Activated CD4-positive, alpha-beta T cell treated with anti-CD3 and anti-CD28 coated beads, Interleukin-2, amount 10 ng/mL, durations not matched to agents 7 days and 5 days (primary cell): ENCODE measurements at places on chromosomes 2 and 18.

- DNase-seq, result no peak
These were observed 78.9 kb upstream of the NT5C1B start for GRCh38 chr2:18668221-18668620.

GRCh38 chr18:36158266-36158867 is 28.7 kb downstream of the ELP2 start:
- DNase-seq, result no peak

GRCh38 chr2:1512321-1513289 is 99.3 kb downstream of the TPO start:
- DNase-seq, result no peak

GRCh38 chr2:45287045-45287444 is 277.8 kb upstream of the SIX2 start:
- no peak for DNase-seq

DNA sequence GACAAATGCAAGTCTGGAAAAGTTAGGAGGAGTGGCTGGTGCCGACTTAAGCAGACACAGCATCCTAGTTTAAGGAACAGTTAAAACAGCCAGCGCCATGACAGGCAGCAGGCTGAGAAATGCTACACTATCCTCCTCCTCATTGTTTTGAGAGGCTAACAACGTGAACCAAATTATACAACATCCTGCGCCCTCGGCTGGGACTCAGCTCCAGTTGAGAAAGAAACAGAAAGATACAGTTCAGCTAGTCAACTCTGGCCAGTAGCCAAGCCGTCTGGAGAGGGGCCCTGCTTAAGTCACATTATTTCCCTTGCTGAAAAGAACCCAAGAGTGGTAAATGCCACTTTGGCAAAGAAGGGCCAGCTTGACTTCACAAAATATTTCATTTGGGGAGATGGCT is 90.2 kb downstream of the BCL11A start:
- DNase-seq, result no peak

DNA sequence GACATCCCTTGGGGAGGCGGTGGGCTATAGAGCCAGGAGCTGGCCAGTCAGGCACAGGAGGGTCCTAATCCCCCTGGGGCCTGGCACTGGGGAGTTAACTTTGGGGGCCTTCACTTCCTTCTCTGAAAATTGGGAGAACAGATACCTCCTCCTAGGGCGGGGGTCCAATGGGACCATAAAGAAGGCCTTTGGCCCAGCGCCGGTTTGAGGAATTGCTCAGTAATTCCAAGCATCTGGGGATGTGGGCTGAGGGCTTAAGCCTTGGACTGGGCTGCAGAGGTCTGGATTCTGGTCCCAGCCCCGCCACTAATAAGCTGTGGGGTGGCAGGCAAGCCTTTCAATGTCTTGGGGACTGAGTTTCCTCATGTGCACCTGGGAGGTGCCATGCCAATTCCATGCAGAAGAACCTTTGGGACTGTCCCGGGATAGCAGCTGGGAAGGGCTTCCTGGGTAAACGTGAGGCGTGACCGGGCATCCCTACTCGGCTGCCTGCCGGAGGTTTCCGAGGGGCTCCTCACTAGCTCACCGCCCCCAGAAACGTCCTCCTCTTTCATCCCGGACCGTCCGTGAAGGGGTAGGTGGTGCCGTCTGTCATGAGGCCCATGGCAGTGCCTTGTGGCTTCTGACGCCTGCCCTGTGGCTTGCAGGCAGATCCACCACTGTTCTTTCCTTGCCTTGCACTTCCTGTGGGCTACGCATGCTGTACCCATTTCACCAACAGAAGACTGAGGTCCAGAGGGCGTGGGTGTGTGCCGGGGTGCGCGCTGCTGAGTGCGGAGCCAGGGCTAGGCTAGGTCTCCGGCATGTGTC is 67.4 kb upstream of the HPCAL1 start:
- no peak for DNase-seq

DNA sequence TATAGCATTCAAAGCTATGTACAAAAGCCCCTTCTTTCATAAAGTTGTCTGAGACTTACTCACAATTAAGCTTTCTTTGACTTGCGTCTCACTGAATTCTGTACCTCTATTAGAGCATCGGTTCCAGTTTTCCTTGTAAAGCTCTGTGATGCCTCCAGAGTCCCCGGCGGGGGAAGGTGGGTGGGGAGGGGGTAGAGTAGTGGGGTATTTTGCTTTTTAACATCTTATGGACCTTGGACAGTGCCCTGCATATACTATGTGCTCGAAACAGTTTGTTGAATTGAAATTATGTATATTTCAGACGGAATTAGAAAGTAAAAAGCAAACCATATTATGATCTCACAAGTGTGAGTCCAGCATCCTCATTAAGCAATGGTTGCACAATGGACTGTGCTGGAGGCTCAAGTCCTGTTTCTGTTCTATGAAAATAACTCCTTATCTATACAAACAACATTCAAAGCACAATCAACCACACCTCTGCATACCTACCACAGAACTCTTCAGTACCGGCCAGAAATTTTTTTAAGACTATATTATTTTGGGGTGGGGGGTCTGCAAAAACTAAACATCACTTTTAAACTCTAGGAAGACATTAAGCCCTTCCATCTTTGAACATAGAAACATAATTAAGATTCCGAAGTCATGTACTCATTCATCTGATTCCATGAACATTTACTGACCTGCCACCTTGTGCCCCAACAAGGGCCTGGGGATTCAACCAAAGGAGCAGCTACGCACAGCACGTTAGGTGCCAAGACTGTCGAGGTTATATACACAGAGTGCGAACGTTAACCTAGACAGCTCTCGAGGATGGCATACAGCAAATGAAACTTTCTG is 908 bp downstream of the STAT1 start:
- no peak for DNase-seq

DNA sequence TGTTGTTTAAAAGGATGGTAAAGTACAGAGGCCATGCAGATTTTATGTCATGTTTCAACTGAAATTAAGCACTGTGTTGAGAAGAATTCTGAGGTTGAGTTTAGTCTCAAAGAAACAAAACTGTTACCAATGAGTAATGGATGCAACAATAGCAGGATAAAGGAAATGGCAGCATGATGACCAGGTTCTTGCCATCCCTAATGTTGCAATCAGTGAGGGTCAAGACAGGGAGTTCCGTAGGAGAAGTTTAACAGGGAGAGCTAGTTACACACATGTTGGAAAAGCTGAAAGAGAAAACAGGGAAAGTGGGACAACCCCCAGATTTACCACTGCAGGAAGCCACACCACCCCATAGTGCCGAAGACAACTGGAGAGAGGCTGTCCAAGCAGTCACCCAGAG is 343.8 kb upstream of the EPHA4 start:
- no peak for DNase-seq

DNA sequence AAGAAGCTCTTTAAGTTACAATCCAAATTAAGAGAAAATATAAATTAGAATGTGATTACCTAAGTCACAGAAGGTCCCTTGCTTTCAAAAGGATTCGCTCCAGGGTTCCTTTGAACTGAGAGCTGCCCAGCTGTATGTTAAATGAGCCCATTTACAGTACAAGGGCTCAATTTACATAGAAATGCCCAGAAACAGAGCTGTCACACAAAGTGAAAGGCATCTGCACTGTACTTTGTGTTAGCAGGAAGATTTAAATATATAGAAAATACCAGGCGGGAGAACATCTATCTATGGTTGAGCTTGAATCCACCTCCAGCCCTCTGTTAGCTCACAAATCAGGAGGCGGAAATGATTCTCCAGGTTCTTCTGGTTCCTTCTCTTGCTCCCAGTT is 272.9 kb downstream of the PAX3 start:
- no peak for DNase-seq

DNA sequence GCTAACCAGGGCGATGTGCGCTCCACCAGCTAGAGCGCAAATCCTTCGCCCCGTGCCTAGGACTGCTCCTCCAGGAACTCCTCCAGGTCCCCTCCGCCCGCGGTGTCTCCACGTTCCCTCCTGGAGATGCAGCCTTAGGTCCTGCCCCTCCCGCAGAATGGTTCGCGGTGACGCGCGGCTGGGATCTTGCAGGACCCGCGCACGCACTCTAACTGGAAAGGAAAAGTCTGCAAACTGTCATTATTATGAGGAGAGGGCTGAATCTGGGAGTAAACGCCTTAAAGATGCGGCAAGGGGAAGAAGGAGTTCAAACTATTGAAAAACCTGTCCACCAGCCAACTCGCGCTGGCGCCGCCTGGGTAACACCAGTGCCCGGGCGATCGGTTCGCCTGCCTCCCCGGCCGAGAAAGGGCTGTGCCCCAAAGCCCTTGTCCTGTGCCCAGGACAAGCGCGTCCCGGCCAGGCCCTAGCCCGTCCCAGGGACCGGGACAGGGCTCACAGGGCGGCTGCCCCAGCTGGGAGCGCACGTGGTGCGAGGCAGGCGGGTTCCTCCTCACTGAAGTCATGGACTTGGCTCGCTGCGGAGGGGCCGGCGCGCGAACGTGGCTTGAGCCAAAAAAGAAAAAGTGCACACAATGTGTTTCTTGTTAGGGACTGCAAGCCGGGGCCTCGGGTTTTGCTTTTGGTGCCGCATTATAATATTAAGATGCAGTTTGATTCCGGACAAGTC is 5.5 kb upstream of the ID2 start:
- no peak for DNase-seq

DNA sequence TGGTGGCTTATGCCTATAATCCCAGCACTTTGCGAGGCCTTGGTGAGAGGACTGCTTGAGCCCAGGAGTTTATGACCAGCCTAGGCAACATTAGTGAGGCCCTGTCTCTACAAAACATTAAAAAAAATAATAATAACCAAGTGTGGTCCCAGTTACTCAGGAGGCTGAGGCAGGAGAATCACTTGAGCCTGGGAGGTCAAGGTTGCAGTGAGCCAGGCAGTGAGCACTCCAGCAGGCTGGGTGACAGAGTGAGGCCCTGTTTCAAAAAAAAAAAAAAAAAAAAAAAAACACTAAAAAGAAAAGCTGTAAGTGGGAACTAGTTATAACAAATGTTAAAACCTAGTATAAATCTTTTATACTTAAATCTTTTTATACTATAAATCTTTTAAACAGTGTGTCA is 146.2 kb upstream of the ITGA4 start:
- DNase-seq, result no peak

- DNase-seq, result no peak
These were observed 124.3 kb downstream of the XRCC5 start for GRCh38 chr2:216233281-216233995.

GRCh38 chr2:200752332-200752731 is 59.4 kb upstream of the BZW1 start:
- no peak for DNase-seq

- no peak for DNase-seq
These were observed 228.2 kb downstream of the ACTR3 start for GRCh38 chr2:114118088-114118487.

GRCh38 chr18:55515941-55516710 is 71.9 kb downstream of the TCF4 start:
- DNase-seq, result no peak

DNA sequence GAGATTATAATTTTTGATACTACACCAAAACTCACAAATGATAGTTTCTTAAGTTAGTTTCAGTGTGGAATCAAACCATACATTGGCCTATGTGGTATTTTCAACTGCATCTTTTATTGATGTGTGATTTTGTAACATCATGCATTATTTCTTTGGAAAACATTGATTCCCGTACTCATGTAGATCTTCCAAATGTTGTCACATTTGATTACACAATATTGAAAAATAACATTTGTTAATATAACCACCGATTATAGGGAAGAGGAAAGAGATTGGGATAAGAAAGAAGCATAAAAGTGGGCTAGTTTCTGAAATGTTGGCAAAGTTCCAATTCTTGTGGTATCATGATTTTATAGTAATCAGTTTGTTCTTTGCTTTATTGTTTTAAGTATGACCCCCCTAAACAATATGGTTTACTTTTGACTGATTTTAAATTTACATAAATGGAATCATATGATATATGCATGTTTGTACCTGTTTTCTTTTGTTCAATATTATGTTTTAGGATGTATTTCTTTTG is 117.2 kb upstream of the OTX1 start:
- no peak for DNase-seq

DNA sequence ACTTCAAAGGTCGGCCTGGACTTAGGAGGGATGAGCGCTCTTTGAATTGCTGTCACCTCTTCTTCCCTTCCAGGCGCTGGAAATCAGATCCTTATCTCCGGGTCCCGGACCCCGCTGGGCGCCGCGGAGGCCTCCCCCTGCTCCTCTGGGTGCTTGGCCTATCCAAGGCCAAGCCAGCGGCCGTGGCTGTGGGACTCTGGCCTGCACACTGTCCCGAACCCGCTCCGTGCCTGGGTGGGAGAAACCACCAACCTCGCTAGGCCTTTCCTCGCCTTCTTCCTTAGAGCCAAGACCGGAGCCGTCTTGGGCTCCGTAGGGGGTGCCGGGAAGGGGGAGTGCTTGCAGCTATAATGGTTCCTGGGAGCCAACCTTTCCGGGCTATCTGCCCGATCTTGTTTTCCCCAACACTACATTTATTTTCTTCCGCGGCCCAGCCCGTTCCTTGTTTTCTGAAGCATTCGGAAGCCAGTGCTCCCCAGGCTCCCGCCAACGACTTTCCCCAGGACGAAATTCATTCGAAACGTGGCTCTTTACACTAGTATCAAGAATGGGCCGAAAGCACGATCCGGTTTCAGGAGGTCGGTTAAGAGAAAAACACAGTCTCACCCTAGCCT is 2.4 kb downstream of the OSR1 start:
- no peak for DNase-seq

DNA sequence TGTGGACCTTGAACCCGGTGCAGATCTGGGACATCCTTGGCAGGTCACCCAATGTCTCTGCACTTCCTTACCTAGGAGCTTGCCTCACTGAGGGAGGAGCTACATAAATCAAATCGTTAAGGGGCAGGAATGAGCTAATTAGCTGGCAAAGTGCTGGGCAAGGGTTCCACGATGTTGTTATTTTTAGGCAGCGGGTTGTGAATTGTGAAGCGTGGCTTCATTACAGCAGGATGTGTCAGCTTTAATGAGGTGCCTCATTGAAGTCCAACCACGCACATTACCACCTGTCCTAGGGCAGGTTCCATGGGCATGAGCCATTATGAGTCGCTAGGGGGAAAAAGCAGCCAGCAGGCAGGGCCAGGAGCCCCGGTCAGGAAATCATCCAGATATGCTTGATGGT is 127.0 kb upstream of the AGAP1 start:
- DNase-seq, result no peak

- DNase-seq, result no peak
These were observed 22.7 kb downstream of the LYPD6B start for GRCh38 chr2:149061133-149061745.
